Cortex of kidney (tissue), 1 donor: ENCODE measurements at places on chromosomes 3 and 15.

DNA sequence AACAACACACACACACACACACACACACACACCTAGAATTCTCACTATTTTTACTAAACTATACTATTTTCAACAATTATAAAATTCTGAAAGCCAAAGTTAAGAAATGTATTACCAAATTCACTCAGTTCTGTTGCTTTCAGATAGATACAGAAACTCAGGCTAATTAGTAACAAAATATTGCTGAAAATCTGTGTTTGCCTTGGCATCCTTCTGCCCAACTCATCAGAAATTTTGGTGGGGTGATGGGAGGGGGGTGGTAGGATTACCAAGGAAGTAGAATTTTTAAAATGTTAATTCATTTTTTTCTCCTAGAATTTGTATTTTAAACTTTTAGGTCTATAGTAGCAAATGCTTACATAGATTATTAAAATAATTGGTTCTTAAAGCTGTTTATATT lies 2.7 kb upstream of the CPOX start:
- DNase-seq = no peak

DNA sequence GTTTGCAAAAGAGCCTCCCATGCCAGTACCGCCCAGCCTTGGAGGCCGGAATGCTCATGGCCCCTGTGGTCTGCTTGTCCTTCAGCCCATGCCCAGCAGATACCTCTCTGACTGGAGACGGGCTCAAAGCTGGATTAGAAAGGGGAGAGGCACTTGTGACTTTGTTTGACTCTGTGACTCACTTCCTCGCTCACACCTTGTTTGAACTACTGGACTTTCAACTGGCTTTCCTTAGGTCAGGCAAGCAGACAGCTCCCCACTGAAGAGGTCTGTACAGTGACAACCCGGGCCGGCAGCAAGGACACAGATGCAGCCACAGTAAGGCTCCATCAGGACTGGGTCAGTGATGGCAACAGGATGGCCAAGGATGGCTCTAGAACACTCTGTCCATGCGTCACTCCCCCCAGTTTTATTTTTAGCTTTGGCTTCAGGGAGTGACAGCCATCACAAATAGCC lies 98.6 kb upstream of the ABHD17C start:
- DNase-seq = no peak

DNA sequence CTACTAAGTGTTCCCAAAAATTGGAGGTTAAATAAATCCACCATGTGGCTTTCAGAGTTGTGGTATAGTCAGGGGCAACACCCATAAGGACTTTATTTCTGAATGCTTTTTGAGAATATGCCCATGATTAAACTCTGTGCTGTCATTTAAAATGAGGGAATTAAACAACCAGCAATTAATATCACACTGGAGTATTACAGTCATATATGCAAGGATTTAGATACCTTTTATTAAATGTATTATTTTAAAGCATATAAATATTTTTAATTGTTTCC lies 227.6 kb downstream of the ZPLD1 start:
- DNase-seq = no peak

GRCh38 chr3:196215493-196216020 lies 777 bp upstream of the SLC51A start:
- no peak for DNase-seq

- no peak for DNase-seq
Measured at GRCh38 chr15:89361451-89362202, 27.0 kb upstream of the POLG start.

GRCh38 chr3:43659250-43659880 lies 31.4 kb upstream of the ABHD5 start:
- no peak for DNase-seq

DNA sequence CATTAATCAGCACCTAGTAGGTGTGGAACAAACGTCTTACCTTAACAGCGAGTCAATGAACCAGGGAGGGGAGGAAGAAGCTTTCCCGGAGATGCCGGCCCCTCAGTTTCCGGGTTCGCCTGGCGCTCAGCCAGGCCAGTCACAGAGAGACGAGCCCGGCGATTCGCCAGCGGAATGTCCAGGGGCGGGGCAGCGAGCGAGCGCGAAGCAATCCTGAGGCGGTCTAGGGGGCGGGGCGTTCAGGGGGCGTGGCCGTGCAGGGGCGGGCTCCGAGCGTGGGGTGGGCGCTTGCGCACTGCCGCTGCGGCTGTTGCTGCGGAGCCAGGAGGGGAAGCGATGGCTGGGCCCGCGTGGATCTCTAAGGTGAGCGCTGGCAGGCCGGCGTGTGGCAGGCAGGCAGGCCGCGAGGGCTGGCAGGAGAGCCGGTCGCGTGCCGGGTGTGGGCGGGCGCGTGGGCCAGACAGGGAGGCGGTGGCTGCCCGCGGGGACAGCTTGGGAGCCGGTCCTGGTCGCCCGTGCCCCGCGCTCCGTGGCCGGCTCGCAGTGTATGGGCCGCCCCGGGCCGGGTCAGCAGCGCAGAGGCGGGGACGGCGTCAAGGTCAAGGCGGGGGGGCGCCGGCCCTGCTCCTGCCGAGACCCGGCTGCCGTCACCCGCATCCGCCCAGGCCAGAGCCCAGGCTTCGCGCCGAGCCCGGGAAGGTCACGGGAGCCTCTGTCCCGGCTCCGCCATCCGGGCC lies at the start of gene IDH3A:
TSS of gene IDH3A (plus strand) at position 295 of the 737 bp plus-strand sequence. CDS start at position 337, 42 bp downstream.
- peak; percentile 50 for DNase-seq

- no peak for DNase-seq
Measured at GRCh38 chr15:75348034-75348561, 1.3 kb downstream of the NEIL1 start.

DNA sequence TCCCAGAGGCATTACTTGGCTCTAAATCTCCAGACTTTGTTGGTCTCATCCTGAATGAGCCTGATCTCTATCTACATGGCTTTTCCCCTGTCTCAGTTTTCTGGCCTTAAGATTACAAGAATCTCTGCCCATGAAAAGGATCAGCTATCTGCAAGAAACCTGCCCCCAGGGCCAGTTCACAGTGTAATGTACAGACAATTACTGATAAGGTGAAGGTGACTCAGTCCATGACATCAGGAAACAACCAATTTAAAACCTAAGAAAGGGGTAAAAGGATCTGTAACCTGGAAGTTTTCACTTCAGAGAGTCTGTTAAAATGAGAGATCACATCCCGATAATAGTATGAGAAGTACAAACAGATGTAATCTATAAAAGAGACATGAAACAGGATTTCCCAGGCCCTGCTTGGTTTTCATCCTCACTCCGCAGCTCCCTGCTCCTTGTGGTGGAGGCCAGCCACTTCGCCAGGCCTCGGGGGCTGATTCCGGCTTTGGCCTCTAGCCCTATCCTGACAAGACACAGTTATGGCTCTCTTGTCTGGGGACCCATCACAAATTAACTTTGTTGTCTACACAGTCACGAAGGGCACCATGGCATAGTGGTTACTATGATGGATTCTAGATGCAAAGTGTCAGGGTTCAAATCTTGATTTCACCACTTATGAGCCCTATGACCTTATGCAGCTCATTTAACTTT lies 136.9 kb downstream of the THSD4 start:
- no peak for DNase-seq

GRCh38 chr3:177418787-177419186 lies 221.5 kb upstream of the TBL1XR1 start:
- no peak for DNase-seq

DNA sequence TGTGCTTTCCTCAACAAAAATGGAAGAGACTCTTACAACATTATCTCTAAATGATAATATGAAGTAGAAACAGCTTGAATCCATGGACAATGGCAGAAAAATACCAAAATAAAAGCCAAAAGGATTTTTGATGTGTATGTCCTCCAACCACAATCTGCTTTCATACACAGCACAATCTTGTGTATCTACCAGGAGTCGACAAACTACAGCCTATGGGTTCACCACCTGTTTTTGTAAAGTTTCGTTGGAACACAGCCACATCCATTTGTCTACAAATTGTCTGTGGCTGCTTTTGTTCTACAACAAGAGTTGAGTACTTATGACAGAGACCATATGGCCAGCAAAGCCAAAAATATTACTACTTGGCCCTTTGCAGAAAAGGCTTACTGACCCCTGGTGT lies 88.7 kb upstream of the UBE2E2 start:
- no peak for DNase-seq

GRCh38 chr3:46830801-46831200 lies 32.4 kb downstream of the MYL3 start:
- no peak for DNase-seq

DNA sequence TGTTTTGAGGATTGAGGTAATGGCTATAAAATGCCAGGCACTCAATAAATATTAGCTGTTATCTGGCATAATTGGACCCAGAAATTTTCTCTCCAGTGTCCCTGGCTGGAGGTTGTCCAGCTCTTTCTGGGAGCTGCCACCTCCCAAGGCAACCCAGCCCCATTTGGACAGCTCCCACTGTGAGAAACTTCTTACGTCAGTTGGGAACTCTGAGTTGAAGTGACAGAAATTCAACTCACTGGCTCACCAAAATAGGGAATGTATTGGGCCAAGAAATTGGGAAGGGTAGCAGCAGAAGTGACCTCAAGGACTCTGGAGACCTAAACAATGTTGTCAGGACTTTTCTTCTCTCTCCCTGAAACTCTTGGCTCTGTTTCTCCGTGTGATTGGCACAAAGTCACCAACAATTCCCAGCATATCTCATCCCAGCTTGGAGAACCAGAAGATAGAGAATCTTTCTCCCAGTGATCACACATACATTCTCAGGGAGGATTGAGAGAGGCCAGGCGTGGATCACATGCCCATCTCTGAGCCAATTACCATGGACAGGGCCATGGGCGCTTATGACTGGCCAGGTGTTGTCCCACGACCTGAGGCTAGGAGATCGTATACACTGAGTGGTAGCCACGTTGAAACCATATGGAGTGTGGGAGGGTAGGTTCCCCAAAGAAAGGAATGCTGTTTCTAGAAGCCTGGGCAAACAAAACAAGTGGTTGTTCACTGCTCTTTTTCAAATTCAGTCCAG lies 22.5 kb upstream of the HCN4 start:
- DNase-seq = no peak

GRCh38 chr3:164208048-164208447 lies 870.2 kb downstream of the SI start:
- no peak for DNase-seq

DNA sequence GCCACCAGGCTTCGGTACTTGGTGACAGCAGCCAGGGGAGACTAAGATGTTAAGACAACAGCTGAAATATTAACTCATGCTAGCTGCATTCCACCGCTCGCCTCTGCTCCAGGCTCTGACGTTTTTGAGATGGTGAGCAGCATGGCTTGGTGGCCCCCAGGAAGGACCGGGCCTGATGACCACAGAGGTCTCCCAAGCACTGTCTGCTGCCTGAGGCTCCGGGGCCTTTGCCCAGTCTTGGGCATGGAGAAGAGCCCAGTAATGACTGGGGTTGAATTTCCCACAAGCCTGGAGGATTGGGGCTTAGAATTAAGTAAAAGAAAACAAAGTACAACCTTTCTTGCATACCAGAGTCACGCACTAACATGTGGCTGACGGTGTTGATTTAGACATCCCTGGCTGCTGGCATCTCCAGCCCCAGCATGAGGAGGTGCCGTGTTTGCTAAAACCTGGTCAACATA lies 243.6 kb upstream of the LYSMD4 start:
- DNase-seq = no peak

DNA sequence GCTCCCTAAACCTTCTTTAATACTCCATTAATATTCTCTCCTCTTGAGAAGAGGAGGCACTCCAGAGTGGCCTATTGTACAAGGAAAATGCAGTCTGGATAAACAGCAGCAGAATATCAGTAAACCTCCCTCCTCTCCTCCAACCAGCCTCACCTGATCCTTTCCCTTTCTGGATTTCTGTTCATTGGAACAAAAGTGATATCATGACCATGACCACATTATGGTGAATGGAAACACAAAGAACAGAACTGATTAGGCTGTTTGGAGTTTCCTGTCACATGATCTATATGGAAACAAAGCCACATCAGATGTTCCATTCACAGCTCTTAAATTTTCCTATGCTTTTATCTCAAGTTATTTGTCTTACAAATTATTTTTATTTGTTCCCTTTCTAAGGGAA lies 14.6 kb downstream of the C2CD4B start:
- no peak for DNase-seq

- DNase-seq = no peak
Measured at GRCh38 chr15:80491163-80491847, 87.1 kb downstream of the ARNT2 start.

GRCh38 chr3:36891701-36892160 lies 53.1 kb downstream of the TRANK1 start:
- DNase-seq = no peak

- no peak for DNase-seq
Measured at GRCh38 chr3:46321461-46322104, 32.3 kb upstream of the CCR2 start.

GRCh38 chr15:84755736-84756527 lies 7.5 kb downstream of the ZNF592 start:
- no peak for DNase-seq

GRCh38 chr15:52309154-52309548 lies 13.5 kb upstream of the MYO5C start:
- DNase-seq = no peak

- DNase-seq = no peak
Measured at GRCh38 chr3:127153506-127153815, 39.5 kb upstream of the PRR23E start.

DNA sequence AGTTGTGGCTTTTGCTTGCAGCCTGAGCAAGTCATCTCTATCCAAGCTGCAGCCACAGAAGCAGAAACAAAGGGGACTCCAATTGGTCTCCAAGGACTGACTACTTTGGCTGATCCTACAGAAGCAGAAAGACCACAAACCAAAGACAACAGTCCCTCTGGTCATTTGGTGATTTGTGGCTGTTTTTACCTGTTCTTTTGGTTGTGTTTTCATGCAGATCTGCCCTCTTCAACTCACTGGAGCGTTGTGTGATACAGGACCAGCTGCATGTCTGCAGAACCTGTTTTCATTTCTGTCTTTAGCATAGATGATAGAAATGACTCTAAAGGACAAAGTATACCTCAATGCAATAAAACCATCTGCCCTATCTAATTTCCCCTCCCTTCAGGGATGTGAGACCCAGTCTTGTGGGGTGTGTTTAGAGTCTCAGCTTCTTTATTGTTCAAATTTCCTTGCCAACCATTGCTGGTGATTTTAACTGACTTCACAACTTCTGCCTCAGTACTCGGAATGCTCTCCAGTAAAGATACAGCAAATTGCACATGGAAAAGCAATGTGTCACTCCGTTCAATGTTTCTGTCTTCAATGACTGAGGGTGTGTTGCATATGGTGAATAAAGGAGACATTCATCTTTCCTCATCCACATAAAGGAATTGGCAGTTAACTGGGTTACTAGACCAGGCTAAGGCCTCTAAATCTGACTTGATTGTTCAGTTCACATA lies 48.9 kb upstream of the SLC7A14 start:
- DNase-seq = no peak

DNA sequence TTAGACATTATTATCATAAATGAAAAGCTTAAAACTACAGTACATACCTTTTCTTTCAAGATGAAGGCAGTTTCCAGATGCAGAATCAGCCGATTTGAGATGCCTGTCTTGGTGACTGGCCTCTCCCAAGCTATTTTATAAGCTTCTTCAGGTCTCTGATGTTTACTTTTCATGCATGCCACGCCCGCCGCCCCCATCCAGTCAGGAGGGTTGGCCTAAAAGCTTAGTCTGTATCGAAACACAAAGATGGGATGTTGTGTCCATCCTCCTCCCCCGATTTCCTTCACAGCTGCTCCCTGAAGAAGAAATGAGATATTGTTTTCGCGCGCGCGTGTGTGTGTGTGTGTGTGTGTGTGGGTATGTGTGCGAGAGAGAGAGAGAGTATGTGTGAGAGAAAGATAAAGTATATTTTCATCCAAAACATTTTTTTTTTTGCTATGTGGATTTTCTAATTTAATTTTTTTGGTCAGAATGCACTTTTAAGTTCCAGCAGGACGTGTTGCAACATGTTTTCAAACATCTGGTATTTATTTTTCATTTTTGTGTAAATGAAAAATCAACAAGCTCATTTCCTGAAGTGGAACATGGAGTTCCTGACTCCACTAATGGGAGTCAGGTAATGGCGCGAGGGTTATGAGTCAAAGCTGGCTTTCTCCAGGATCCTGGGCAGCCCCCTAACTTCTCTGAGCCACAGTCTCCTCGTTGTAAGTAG lies at the start of gene APOD:
TSS of gene APOD (minus strand) at position 110 of the 712 bp plus-strand sequence. CDS start 4,479 bp downstream, outside the sequence.
- DNase-seq = no peak
